ENCODE measurements at places on chromosomes 11 and 22.

- no peak for DNase-seq
Observed at GRCh38 chr11:113894421-113894996, 10.1 kb upstream of the HTR3B start.

GRCh38 chr11:66002648-66003225 lies 434 bp downstream of the BANF1 start:
- DNase-seq, result no peak

DNA sequence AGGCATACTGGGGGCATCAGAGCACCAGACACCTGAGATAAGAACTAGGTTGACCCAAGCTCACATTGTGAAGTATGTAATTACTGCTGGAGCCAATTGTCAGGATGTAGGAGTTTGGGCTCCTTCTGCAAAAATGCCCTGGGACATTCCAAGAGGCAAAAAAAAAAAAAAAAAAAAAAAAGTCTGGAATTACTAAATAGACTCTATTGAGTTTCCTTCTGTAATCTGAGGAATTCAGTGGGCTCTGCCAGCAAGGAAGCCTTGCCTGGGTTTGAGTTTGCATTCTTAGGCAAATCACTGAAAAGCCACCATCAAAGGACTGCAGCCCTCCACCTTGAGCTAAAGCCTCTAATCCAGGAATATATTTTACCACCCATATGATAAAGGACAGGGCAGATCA lies 8.0 kb upstream of the CAVIN3 start:
- no peak for DNase-seq

- no peak for DNase-seq
Observed at GRCh38 chr22:19871845-19872778, 17.4 kb upstream of the GNB1L start.

GRCh38 chr22:44263547-44263946 lies 49.2 kb downstream of the SHISAL1 start:
- DNase-seq, result no peak

DNA sequence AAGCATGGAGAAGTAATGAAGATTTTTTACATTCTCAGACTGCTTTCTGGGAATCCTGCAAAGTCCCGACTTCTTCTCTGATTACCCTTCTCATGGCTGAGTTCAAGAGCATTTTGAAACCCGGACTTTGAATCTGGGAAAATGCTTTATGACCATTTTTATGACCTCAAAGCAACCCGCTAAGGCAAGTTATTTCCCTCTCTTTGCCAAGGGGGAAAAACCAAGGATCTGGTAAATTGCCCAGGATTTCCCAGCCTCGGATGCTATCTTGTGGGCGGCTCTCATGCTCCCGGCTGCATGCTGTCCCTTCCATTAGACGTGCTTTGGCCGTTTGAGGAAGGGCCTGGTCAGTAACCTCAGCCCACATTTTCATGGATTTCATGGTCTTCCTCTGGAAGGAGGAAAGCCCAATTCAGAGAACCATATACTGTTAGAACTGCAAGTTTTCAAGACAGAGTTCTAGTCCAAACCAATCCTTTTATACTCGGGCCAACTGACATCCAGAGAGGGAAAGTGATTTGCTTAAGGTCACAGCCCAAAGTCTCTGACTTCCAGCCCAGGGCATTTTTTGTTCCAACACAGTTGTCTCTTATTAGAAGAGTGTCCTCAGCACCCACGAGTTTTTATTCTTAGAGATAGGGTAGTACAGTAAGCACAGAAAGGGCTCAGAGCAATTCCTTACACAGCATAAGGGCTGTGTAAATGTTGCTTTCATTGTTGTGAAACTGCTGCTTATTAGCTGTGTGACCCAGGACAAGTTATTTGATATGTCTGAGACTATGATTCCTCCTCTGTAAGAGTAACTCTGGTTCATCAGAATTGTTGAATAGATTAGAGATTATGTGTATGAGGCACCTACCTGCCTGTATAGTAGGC lies 77.4 kb downstream of the NAV2 start:
- DNase-seq, result no peak

- no peak for DNase-seq
Observed at GRCh38 chr22:35914665-35915476, 113.8 kb downstream of the RBFOX2 start.

DNA sequence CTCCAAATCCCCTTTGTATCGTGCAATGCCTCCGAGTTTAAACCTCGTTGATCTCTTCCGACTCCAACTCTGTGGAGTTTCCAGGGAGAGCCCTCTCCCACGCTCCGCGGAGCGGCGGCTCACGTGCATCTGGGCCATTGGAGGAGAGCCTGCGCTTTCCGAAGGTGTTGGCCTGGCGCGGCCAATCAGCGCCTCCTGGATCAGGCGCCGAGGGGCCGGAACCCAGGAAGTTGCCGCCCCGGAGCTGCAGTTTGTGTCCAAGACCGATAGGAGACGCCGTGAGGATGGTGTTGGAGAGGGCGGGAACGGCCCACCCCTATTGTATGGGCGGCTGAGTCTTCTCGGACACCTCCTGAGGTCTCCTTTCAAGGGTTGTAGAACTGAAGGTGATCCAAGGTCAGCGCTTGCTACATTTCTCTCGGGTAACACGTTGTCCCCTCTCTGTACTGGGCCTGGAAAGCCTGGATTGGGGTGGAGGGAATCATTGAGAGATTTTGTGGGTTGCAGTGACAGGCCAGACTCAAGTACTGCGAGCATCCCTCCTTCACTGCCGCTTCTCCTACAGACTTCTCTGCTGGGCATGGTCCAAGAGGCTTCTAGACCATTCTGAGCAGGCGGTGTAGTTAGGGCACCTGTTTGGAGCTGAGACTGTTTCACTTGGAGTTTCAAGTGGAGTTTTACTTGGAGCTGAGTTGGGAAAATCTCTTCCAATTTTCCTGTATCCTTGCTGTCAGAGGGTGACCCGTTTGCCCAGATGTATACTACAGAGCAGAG lies 1.7 kb downstream of the ADAMTS15 start:
- DNase-seq, result no peak

- DNase-seq, result no peak
Observed at GRCh38 chr22:37008365-37008764, 10.9 kb downstream of the TST start.

GRCh38 chr22:36772451-36772850 lies 3.5 kb downstream of the IFT27 start:
- no peak for DNase-seq

DNA sequence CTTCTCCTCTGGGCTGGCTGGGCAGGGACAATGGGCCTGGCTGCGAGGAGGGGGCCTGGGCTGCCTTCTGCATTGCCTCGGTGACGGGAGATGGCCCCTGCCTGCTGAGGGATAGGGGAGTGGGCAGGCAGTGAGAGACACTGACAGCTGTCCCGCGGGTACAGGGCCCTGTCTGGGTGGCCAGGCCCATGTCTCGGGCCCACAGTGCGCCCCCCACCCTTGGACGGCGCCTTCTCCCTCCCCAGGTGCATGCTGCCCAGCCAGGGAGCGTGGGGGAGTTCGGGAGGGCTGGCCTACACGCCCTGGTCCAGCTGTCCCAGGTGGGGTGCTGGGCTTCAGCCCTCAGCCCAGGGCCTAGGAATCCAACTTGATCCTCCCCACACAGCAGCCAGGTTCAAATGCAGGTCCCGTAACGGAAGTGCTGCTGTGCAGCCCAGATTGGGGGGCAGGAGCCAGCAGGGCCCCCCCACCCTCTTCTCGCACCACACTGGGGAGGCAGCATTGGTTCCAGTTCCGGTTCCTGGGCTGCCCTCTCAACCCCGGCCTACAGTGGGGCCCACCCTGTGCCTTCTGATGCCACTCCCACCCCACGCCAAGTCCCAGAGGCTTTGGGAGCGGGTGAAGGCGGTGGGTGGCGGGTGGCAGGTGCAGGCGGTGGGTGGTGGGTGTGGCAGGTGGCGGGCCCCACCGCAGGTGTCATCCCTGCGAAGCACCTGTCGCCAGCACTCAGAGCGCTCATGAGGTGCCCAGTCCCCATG lies 7.3 kb upstream of the TSSC4 start:
- DNase-seq, result no peak

DNA sequence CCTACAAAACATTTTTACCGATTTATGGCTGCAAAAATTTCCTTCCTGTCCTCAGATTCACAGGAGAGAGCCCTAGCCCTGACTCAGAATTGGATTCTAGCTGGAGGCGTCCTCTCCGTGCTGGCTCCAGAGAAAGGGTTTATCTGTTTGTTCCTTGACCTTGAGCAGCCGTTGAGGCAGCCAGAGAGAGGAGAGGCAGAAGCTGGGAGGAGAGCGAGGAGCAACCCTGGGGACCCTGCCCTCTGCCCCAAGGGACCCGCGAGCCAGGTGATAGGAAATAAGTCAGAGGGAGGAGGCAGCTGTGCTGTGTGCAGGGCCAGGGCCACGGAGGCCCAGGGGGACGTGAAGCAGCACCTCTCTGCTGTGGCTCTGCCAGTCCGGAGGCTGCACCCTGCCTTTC lies 75.6 kb downstream of the IGLL1 start:
- no peak for DNase-seq

GRCh38 chr11:113690619-113691569 lies 15.2 kb downstream of the TMPRSS5 start:
- DNase-seq, result no peak

DNA sequence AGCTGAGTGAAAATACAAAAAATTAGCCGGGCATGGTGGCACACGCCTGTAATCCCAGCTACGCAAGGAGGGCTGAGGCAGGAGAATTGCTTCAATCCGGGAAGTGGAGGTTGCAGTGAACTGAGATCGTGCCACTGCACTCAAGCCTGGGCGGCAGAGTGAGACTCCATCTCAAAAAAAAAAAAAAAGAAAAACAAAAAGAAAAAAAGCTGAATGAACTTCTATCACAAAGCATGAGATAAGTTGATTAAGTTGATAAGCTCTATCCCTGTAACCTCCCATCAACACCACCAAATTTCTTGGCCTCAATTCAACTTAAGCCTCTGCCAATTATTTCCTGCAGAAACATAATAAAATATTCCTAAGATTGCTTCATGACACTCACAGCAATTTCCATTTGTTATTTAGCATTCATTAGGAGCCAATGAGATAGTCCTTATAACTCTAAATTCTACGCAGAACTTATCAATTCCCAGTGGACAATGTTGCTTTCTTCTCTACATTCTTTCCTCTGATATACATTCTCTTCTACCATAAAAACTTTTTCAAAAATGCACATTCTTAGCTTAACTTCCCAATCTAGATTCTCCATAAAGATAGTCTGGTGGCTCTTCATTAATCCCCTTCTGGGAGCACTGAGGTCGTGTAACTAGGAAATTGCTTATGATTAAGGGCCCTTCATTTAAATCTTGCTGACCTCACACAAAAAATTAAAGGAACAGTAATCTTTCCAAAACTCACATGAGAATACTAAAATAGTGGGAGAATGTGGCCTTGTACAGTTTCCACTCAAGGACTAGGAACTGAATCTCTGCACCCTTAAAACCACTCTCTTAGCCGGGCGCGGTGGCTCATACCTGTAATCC lies 2.9 kb downstream of the AMBRA1 start:
- DNase-seq, result no peak

- DNase-seq, result no peak
Observed at GRCh38 chr11:96624126-96624525, 234.3 kb downstream of the JRKL start.

DNA sequence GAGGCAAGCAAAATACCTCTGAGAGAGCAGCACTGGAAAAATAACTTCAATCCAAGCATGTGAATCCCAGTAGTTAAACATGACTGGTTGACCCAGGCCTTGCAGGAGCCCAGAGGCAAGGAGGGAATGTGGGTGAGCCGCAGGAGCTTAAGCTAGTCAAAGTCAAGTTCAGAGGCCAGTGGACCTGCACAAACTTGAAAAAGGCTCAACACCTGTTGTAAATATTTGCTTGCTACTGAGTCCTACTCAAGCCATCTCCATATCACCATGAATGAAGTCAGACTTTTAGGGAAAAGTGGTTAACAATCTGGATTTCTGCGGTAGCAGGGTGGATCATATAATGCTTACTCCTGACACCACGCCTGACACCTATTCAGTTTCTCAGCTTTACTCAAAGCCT lies 4.8 kb upstream of the CAT start:
- no peak for DNase-seq

GRCh38 chr22:36405221-36405661 lies 17.5 kb upstream of the MYH9 start:
- DNase-seq, result no peak

DNA sequence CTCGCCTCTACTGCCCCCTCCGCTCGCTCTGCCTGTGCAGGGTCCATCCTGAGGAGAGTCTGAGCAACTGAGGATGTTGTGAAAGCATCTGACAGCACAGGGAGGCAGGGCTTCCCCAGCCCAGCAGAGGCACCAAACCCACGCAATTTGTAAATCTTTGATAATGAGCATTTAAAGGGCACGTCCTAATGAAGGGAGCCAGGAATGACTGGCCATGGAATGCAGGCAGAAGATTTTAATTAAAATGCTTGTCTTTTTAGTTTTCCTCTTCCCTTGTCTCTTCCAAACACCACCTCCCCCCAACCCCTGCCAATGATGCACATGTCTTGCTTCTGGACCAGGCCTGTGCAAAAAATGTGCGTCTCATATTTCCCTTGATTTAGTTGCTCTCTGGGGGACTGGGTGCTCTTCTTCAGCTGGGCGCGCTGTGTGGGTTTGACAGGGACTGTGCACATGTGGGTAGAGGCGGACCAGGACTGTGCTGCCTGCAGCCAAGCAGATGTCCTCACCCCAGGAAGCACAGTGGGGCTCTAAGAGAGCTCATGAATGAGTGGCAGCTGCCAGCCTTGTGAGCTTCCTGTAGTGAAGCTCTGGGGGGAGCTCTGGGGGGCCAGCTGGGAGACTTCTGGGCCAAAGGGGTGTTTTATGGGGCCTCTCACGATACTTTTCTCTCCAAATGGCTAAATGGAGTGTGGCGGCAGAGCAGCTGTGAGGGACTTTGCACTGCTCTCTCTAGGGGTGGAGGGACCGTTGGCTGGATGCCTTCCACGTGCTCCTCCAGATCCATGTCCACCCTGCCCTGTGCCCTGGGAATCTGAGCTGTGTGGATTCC lies 273.5 kb downstream of the ST3GAL4 start:
- DNase-seq, result no peak

GRCh38 chr11:6608011-6608410 lies 4.0 kb downstream of the TAF10 start:
- no peak for DNase-seq

GRCh38 chr11:108679045-108679444 lies 14.2 kb downstream of the DDX10 start:
- no peak for DNase-seq

DNA sequence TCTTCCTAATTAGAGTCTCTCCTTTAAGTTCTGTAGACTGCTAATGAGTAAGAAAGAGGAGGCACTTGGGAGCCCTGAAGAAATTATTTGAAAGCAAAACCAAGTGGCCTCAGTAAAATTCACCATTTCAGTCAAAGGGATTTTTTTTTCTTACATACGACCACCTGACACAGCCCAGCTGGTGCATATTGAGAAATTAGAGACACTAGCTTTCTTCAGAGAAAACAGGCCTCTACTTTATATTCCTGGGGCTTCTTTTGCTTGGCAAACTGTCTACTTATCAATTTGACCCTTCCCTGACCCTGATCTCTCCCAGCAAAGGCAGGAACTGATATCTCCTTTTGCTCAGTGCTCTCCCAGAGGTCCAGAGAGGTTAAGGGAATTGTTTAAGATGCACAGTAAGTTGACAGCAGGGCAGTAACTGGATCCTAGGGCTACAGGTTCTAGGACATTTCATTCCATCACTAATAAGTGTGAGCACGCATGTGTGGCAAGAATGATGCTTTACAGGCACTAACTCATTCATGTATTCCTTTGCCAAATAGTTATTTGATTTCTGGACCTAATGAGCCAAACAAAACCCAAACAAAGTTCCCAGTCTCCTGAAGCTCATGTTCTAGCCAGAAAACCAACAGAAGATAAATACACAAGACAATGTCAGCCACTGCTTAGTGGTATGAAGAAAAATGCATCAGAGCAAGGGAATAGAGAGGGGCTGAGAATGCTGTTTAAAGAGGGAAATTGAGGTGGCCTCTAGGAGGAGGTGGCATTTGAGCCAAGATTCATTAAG lies 467.6 kb downstream of the SOX6 start:
- no peak for DNase-seq

- DNase-seq, result no peak
Observed at GRCh38 chr11:72150882-72151281, 15.4 kb downstream of the FOLR3 start.
